ENCODE measurements at places on chromosomes 5 and 9. TPM values are rescaled to one million over a fixed set of nuclear protein-coding genes. Genes with fewer than 3 reads are reported as not detected.

Gene CRB2
- total RNA-seq, result 2.4 TPM

Gene LRRC70
- total RNA-seq, result 0.37 TPM

- H3K4me3 ChIP-seq, result no peak overlapping the region
- DNase-seq, result no peak
- no peaks in the 10 kb centered on the region for H3K36me3 ChIP-seq
- no peaks in the 10 kb centered on the region for H3K27me3 ChIP-seq
- no peak overlapping the region for H3K27ac ChIP-seq
- no peaks in the 10 kb centered on the region for H3K4me1 ChIP-seq
These were observed 908.6 kb upstream of the EDIL3 start for GRCh38 chr5:85293145-85293785.

DNA sequence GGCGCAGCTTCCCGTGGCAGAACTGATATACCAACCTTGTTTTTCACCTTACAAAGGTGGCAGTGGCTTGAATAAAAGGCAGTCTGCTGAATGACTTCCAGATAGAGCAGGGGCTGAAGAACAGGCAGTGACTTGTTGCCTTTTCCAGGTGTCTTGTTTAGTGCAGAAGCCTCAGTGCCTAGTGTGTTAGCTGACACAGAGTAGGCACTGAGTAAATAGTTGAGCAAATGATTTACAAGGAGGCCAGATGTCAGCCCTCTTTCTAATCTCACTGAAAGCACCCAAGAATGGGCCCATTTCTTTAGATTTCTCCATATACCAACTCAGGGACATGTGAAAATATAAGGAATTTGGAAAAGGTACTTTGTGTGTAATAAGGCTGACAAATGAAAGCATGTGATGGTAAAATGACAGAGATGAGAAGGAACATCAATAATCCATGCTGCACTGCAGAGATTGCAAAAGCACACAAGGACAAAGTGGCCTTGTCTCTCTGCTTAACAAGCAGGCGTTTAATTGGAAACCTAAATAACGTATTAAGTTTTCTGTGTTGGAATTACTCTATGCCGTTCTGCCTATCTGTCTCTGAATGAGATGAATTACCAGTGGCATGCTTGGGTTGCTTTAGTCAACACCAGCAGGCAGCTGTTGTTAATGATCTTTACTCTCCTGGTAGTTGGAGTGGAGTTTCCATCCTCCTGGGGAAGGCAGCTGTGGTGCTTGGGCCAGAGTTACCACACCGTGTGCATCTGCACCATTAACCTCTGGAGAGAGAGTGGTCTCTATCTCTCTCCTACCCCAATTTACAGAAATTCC lies 360.1 kb upstream of the C9orf72 start:
- H3K4me3 ChIP-seq, result no peak overlapping the region
- no peaks in the 10 kb centered on the region for H3K36me3 ChIP-seq
- peaks cover 3% of the 10 kb centered on the region for H3K4me1 ChIP-seq
- H3K27me3 ChIP-seq, result no peaks in the 10 kb centered on the region
- DNase-seq, result no peak

DNA sequence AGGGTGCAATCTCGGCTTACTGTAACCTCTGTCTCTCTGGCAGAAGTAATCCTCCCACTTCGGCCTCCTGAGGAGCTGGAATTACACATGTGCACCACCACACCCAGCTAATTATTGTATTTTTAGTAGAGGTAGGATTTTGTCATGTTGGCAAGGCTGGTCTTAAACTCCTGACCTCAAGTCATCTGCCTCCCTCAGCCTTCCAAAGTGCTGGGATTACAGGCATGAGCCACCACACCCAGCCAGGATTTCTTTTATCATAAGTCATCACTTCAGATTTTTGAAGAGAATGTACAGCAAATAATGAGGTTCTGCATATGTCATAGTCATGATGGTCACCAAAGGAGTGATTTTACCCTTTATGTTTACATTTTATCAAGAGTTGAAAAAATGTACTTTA lies 108.1 kb downstream of the GCNT1 start:
- DNase-seq, result no peak
- no peak overlapping the region for H3K27ac ChIP-seq
- peaks cover 2% of the 10 kb centered on the region for H3K27me3 ChIP-seq
- no peak overlapping the region for H3K4me3 ChIP-seq

DNA sequence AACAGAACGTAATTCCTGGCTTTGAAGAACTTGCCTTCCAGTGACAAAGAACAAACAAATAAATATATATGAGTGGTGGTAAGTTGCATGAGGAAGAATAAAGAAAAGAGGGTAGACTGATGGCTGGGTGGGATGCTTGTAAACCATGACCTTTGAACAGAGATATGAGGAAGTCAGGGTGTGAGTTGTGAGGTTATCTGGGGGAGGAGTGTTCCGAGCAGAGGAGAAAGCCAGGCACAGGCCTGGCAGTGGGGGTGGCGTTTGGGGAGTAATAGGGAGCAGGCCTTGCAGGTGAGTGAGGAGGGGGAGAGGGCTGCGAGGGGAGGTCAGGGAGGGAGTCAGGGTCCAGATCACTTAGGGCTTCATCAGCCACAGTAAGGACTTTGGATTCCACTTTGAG lies 213.4 kb downstream of the PTTG1 start:
- no peak overlapping the region for H3K27ac ChIP-seq
- H3K27me3 ChIP-seq, result no peaks in the 10 kb centered on the region
- H3K4me3 ChIP-seq, result no peak overlapping the region
- no peak for DNase-seq

GRCh38 chr5:122741681-122742080 lies 33.2 kb upstream of the SNX2 start:
- H3K36me3 ChIP-seq, result no peaks in the 10 kb centered on the region
- no peak overlapping the region for H3K4me3 ChIP-seq
- H3K4me1 ChIP-seq, result peaks cover 4% of the 10 kb centered on the region
- no peaks in the 10 kb centered on the region for H3K27me3 ChIP-seq
- H3K27ac ChIP-seq, result no peak overlapping the region

GRCh38 chr9:84953252-84953773 lies 283.8 kb downstream of the NTRK2 start:
- peaks cover 13% of the 10 kb centered on the region for H3K4me1 ChIP-seq
- no peak for DNase-seq
- peaks cover 5% of the 10 kb centered on the region for H3K27me3 ChIP-seq
- H3K36me3 ChIP-seq, result no peaks in the 10 kb centered on the region
- no peak overlapping the region for H3K27ac ChIP-seq
- H3K4me3 ChIP-seq, result no peak overlapping the region

- no peaks in the 10 kb centered on the region for H3K27me3 ChIP-seq
- no peak overlapping the region for H3K4me3 ChIP-seq
- H3K36me3 ChIP-seq, result no peaks in the 10 kb centered on the region
These were observed 21.1 kb downstream of the CORO2A start for GRCh38 chr9:98171176-98171925.

GRCh38 chr9:84845956-84846900 lies 176.7 kb downstream of the NTRK2 start:
- H3K4me3 ChIP-seq, result peak overlapping the region; percentile 38
- DNase-seq, result no peak
- H3K36me3 ChIP-seq, result peaks cover 4% of the 10 kb centered on the region
- H3K27me3 ChIP-seq, result peaks cover 73% of the 10 kb centered on the region
- H3K4me1 ChIP-seq, result peaks cover 45% of the 10 kb centered on the region
- peak overlapping the region; percentile 57 for H3K27ac ChIP-seq

DNA sequence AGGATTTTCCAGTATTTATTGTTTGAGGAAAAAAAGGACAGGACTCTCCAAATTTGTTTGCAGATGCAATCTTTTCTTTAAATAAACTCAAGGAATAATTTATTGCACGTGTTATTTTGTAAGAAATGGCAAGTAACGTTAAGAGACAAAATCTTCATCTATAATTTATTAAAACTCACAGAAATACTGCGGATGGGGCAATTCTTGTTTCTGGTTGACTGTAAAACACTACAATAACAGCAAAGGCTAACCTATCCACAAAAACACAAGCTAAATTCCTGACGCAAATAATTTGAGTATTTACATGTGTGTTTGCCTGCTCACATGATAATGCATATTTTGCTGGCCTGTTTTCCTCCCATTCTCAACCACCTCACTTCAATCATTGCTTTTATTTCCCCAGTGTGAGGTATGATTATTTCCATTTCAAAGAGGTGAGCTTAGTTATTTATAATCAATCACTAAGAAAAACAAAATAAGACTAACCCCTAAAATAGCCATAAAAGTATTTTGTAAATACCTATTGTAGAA lies 619.4 kb downstream of the PDE4D start:
- peaks cover 20% of the 10 kb centered on the region for H3K4me1 ChIP-seq
- H3K27me3 ChIP-seq, result no peaks in the 10 kb centered on the region
- no peak overlapping the region for H3K4me3 ChIP-seq
- no peak for DNase-seq
- H3K27ac ChIP-seq, result no peak overlapping the region

- DNase-seq, result no peak
- no peak overlapping the region for H3K4me3 ChIP-seq
- peaks cover 40% of the 10 kb centered on the region for H3K4me1 ChIP-seq
These were observed 8.9 kb upstream of the FOXB2 start for GRCh38 chr9:77010527-77010926.

DNA sequence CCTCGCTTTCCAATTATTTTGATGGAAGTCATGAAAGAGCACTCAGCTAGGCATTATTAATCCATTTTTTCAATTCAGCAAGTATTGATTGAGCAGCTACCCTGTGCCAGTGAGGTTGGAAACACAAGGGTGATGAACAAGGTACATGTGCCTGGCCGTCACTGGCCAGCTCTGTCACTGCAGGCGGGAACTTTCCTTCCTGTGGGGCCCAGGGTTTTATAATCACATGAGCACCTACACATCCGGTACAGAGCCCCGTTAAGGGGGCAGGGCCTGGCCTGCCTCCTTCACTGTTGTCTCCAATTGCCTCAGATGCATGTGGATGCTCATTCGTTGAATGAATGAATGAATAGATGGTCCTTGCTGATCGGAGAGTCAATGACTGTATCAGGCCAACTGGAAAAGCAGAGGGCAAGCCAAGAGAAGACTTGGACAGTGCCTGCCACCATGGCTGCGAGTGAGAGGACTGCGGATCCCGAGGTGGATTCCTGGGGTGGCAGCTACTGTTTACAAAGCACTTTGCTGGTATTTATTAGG lies 55.9 kb upstream of the KCNMB1 start:
- H3K27me3 ChIP-seq, result peaks cover 6% of the 10 kb centered on the region
- H3K27ac ChIP-seq, result no peak overlapping the region
- no peak for DNase-seq
- H3K36me3 ChIP-seq, result peaks cover 8% of the 10 kb centered on the region
- H3K4me3 ChIP-seq, result no peak overlapping the region

GRCh38 chr5:61333321-61333953 lies 1.4 kb downstream of the ZSWIM6 start:
- no peak overlapping the region for H3K27ac ChIP-seq
- peaks cover 3% of the 10 kb centered on the region for H3K36me3 ChIP-seq
- H3K4me3 ChIP-seq, result peak overlapping the region; percentile 78

GRCh38 chr5:113020461-113021273 lies 44.1 kb downstream of the DCP2 start:
- no peak for DNase-seq
- no peak overlapping the region for H3K4me3 ChIP-seq
- no peaks in the 10 kb centered on the region for H3K27me3 ChIP-seq
- no peak overlapping the region for H3K27ac ChIP-seq
- peaks cover 11% of the 10 kb centered on the region for H3K4me1 ChIP-seq

Gene PPIP5K2
- total RNA-seq, result 67.6 TPM

DNA sequence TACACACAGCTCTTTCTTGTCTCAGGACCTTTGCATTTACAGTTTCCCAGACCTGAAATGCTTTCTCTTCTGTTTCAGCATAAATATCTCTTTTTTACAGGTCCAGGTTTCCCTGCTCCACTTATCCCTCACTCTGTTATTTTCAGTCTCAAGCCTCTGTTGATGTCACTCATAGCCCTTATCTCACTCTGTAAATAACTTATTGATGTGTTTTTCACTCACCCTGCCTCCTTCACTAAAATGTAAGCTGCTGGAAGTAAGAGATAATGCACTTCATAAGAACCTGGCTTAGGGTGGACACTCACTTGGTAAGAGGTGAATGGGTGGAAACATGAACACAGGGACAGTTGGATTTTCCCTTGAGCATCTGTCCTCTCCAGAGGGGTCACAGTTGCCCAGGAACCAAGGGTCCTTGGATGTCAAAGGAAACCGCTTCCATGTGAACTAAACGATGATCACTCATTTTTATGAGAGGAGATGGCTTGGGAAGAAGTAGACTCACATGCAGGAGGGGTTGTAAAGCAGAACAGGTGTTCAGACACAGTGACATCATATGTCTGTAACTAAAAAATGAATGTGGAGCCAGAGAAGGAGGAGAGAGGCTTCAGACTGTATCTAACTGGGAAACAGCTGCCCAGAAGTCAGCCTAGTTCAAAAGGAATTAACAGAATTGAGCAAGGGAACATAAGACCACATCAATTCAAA lies 5.5 kb upstream of the HTR4 start:
- DNase-seq, result no peak
- H3K4me3 ChIP-seq, result no peak overlapping the region
- peaks cover 21% of the 10 kb centered on the region for H3K27me3 ChIP-seq
- H3K36me3 ChIP-seq, result no peaks in the 10 kb centered on the region
- H3K27ac ChIP-seq, result no peak overlapping the region
- peaks cover 5% of the 10 kb centered on the region for H3K4me1 ChIP-seq

GRCh38 chr5:143896966-143897365 lies 85.0 kb downstream of the HMHB1 start:
- H3K27ac ChIP-seq, result no peak overlapping the region
- no peak overlapping the region for H3K4me3 ChIP-seq
- H3K4me1 ChIP-seq, result peaks cover 18% of the 10 kb centered on the region

DNA sequence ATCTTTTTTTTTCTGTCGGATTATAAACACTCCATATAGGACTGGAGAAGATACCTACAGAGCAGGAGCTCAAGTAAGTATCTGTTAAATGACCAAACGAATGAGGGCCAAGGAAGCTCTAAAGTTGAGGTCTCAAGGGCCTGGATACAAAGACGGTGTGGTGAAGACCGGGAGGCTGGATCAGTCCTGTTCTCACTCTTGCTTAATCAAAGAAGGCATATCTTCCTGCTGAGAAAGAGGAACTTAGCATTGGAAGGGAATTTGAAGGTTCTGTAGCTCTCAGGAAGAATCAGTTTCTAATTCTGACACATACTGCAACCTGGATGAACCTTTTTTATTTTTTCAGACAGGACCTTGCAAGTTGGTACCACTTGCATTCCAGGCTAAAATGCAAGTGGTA lies 28.3 kb upstream of the PAX5 start:
- no peak overlapping the region for H3K4me3 ChIP-seq
- peaks cover 6% of the 10 kb centered on the region for H3K4me1 ChIP-seq
- no peak overlapping the region for H3K27ac ChIP-seq
- no peak for DNase-seq

Gene PPP6C
- total RNA-seq, result 41.4 TPM

Gene CMYA5
- total RNA-seq, result 1.1 TPM

GRCh38 chr9:215631-216155 lies 1.0 kb downstream of the DOCK8 start:
- peaks cover 31% of the 10 kb centered on the region for H3K27me3 ChIP-seq
- no peak for DNase-seq
- H3K4me3 ChIP-seq, result peak overlapping the region; percentile 74
- H3K27ac ChIP-seq, result no peak overlapping the region
- peaks cover 19% of the 10 kb centered on the region for H3K4me1 ChIP-seq
- no peaks in the 10 kb centered on the region for H3K36me3 ChIP-seq
